ENCODE measurements at places on chromosomes 3 and 15.

- peaks cover 11% of the 10 kb centered on the region for H3K4me1 ChIP-seq
- no peak overlapping the region for H3K27ac ChIP-seq
- no peak overlapping the region for H3K4me3 ChIP-seq
- no peak for DNase-seq
- no peaks in the 10 kb centered on the region for H3K27me3 ChIP-seq
- no peaks in the 10 kb centered on the region for H3K36me3 ChIP-seq
Measured at GRCh38 chr15:79884204-79884596, 12.6 kb downstream of the MTHFS start.

DNA sequence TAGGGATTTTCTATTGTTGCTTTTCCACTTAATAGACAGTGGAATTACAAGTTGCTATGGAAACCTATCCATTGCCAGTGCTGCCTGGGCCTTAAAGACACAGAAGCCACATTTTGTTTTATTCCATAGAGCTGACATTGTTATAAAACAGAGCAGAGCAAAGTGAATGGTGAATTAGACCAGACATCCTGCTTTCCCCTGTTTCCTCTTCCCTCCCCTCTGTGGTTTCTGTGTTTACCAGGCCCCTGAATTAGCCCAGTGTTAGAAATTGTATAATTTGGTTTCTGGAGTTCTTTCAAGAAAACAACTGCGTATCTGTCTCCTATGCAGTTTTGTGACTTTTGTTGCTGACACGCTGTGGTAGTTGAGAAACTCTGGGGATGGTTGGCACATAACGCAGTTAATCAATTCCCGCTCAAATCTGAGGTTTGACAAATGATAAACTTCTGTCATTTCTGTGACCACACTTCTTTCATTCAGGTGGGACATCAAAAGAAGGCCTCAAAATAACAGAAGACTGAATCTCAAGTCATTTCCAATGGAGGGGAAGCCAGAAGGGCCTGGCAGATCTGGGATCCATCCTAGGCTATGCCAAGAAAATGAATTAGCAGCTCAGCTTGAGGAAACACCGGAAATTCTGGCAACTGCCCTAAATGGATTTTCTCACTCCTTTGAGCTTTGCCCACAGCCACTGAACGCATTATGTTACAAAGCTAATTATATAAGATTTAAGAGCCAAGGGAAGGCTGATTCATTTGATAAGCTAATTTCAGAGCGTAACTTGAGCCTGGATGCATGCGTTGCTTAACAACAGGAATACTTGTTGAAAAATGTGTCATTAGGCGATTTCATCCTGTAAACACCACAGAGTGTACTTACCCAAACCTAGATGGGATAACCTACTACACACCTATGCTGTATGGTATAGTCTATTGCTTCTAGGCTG is 46.9 kb downstream of the NR1D2 start:
- H3K36me3 ChIP-seq = no peaks in the 10 kb centered on the region
- H3K4me1 ChIP-seq = peaks cover 51% of the 10 kb centered on the region
- peak overlapping the region; percentile 9 for H3K4me3 ChIP-seq
- DNase-seq = peak; percentile 99

DNA sequence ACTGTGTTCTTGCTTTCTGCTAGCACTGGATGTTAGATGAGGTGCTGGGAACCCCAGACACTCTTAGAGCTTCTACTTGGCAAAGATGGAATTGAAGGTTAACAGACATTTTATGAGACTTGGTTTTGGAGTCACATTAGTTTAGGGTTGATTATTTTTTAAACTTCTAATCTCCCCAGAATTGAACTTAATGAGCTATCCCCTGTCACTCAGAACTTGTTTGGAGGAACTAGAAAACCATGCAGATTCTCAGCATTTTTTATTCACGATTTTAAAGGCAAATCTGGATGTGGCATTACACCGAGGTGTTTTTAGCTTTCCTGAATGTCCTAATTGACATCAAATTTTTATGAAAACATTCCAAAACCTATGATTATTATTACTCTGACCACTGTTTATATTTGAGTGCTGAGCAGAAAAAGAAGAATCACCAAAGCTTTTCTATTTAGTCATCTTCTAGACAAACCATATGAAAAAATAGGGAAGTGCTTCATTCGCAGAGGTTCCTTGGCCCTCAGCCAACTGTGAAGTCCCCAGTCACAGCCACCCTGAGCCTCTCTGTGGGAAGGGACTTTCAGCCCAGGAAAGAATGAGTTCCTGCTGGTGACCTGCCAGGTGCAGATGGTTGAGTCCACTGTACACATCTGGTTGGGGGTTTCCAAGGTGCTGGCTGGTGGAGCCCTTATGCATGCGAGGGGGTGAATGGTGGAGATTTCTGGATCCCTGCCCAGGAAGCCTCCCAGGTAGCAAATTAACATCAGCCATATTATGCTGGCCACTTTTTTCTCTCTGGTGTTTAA is 196.0 kb upstream of the TOPAZ1 start:
- peak; percentile 17 for DNase-seq
- H3K27me3 ChIP-seq = no peaks in the 10 kb centered on the region
- H3K4me3 ChIP-seq = no peak overlapping the region
- H3K36me3 ChIP-seq = no peaks in the 10 kb centered on the region

DNA sequence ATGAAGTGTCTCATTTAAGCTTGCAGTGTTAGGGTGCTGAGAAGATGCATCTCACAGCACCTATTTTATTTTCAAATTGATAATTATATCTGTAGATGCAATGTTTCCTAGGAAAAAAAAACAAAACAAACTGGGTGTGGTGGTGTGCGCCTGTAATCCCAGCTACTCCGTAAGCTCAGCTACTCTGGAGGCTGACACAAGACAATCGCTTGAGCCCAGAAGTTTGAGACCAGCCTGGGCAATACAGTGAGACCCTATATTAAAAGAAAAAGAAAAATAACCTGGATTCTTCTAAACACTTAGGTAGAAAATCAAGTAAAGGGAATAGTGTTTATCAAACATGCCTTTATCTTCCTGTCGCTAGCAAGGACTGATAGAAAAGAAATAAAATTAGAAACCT is 1.9 kb downstream of the MINDY2 start:
- no peak overlapping the region for H3K27ac ChIP-seq
- peak overlapping the region; percentile 85 for H3K4me3 ChIP-seq
- DNase-seq = no peak
- peaks cover 10% of the 10 kb centered on the region for H3K4me1 ChIP-seq
- no peaks in the 10 kb centered on the region for H3K27me3 ChIP-seq

DNA sequence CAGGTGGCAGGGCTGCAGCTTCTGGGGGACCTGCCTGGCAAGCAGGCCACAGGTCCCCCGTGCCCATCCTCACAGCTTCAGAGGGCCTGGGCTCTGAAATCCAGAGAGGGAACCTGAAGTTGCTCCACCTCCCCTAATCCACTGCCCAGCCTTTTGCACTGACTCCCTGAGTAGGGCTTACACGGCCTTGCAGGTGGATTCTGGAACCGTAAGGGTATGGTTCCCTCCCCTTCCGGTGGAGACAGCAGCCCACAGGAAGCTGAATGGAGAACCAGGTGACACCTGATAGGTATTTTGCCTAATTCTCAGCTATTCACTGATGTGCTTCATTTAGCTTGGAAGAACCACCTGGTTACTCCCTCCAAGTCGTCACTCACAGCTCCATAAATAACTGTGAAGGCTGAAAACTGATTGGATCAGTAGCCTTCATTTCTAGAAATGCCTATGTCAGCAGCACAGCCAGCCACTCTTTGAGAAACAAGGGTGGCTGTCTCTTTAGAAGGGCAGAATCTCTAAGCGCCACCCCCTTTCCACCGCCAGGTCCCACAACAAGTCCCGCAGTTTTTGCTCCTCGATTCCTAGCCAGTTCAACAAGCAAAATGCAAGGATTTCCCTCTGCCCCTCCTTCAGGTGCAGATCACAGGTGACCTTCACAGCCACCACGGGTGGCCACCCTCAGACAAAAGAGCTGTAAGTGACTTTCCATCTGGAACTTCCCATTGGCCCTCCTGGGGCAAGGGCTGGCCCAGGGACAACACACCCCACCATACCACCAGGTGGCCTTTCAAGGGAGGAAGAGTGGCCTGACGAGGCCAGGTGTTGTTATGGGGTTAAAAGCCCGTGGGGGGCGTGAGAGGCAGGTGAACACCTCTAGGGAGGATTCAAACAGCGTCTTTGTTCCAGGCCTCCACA is 112.9 kb downstream of the SEC22A start:
- H3K27me3 ChIP-seq = peaks cover 51% of the 10 kb centered on the region
- H3K27ac ChIP-seq = no peak overlapping the region
- DNase-seq = no peak

- no peak overlapping the region for H3K27ac ChIP-seq
- H3K4me1 ChIP-seq = no peaks in the 10 kb centered on the region
- DNase-seq = no peak
- no peak overlapping the region for H3K4me3 ChIP-seq
Measured at GRCh38 chr3:192608726-192609600, 118.4 kb downstream of the FGF12 start.

DNA sequence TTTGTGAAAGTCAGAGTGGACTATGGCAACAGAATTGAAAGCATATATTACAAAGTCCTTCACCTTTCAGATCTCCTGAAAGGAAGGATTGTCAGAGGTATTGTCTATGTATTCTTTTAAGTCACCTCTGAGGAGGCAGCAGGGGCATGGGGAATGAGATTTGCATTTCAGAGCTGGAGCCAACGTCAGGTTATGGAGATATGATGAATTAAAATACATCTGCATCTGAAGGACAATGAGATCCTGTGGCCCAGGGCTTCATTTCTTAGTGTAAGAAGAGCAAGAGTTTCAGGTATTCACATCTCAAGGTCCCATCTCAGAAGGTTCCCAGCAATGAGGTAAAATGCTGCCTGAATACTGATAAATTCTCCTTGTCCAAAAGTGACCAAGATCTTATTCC is 695.8 kb downstream of the TUSC7 start:
- no peak overlapping the region for H3K4me3 ChIP-seq
- H3K4me1 ChIP-seq = peaks cover 3% of the 10 kb centered on the region
- H3K27me3 ChIP-seq = no peaks in the 10 kb centered on the region
- no peak for DNase-seq
- H3K27ac ChIP-seq = no peak overlapping the region
- H3K36me3 ChIP-seq = no peaks in the 10 kb centered on the region

GRCh38 chr15:84813931-84814330 is 3.2 kb upstream of the ALPK3 start:
- H3K36me3 ChIP-seq = no peaks in the 10 kb centered on the region
- DNase-seq = no peak
- H3K27me3 ChIP-seq = no peaks in the 10 kb centered on the region
- peaks cover 5% of the 10 kb centered on the region for H3K4me1 ChIP-seq
- H3K27ac ChIP-seq = no peak overlapping the region
- H3K4me3 ChIP-seq = no peak overlapping the region

DNA sequence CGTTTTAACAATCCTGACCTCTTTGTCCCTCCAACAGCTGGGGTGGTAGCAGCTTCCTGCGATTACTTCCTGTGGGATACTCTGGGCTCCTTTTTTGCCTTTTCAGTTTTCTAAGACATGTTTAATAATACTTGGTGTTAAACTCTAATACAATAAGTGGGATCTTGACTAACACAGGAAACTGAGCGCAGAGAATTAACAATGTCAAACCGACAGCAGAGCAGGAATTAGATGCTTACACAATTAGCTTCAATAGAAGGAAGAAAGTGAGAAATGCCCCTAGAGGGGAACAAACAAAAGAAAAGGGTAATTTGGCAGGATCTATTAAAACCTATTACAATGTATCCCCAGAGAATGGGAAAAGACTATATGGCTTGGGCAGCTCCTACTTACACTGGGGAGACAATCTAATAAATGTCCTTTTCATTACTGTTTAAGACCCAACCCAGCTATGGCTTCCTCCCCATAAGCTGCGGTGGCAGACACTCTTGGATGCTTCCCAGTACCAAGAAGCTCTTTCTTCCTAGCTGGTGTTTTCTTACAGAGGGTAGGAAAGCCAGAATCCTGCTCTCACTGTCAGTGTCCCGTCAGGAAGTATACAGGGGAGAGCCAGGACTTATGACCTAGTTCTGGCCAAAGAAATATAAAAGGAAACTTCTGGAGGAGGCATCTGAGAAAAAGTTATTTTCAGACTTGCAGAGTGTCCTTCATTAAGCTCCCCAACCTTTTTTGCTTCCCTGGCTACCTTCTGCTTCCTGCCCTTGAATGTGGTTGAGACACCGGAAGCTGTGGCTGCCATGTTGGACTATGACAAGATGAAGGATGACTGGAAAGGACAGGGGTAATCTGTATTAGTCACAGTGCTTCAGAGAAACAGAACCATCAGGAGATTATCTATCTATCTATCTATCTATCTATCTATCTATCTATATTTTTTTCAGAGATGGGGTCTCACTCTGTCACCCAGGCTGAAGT is 194.1 kb upstream of the KBTBD8 start:
- peaks cover 9% of the 10 kb centered on the region for H3K4me1 ChIP-seq
- H3K27ac ChIP-seq = peak overlapping the region; percentile 84
- DNase-seq = peak; percentile 90
- H3K4me3 ChIP-seq = no peak overlapping the region
- H3K36me3 ChIP-seq = no peaks in the 10 kb centered on the region

GRCh38 chr15:40379853-40380252 is 2.7 kb upstream of the KNSTRN start:
- peaks cover 12% of the 10 kb centered on the region for H3K4me1 ChIP-seq
- H3K27ac ChIP-seq = no peak overlapping the region

DNA sequence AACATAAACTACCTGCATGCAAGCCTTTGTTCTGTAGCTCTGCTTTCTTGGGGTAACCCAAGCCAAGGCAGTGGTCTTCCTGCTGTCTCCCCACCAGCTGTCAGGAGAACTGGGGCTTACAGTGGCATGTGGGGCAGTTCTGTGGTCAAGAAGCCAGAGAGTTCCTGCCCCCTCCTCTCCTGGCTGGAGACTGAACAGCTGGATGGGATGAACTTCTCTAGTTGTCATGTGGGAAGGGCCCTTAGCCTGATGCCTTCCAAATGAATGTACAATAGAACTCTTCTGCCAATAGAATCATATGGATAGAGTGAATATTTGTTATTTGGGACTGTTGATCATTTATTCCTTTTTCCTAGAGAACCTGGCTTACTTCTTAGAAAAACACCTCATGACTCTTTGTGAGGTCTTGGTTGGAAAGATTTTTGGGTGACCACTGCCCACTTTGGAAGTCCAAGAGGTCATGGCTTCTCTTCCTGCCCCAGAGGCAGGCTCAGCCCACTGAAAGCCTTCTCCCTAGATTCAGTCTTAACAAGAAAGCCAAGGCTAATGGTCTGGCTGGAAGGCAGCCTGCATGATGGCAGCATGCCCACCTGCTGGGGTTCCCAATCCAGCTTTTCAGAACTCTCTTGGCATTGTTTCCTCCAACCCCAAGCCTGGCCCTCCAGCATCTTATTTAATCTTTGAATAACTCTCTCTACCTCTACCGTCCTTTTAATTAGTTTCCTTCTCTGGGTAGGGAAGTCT is 462.9 kb upstream of the PROK2 start:
- no peaks in the 10 kb centered on the region for H3K36me3 ChIP-seq
- H3K27ac ChIP-seq = no peak overlapping the region
- no peak for DNase-seq
- H3K4me3 ChIP-seq = no peak overlapping the region
- no peaks in the 10 kb centered on the region for H3K27me3 ChIP-seq
